ENCODE measurements at places on chromosomes 16 and 17.

DNA sequence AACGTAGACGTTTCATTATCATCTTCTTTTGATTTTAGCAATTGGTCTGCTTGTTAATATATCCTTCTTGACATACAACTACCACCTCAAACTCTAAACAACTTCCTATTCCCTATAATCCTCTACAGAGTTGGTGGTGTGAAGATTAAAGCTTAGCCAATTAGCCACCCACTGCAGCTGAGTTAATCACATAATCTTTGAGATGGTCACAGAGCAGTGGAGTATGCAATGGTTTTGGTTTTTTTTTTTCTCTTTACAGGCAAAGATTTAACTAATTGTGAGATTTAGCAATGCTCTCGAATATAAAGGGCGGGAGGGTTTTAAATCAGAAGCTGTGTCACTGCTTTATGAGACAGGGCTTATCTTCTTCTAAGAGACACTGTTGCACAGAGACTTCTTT, 37.0 kb downstream of the STX8 start:
- DNase-seq, result no peak

DNA sequence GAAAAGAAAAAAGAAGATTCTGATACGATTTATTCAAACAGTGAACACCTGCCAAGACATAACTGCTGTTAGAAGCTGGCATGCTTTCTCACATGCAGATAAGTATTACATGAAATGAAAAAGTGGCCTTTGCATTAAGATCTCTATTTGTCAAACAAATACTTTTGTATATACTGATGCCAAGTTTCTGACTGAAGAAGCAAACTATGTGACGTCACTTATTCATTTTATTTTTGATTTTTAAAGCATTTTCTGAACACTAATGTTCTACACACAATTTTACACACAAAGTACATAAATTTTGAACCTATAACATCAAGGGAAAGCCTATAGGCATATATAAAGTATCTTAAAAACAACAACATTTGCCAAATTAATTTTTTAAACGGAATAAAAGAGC, 153.8 kb downstream of the CEP112 start:
- DNase-seq, result no peak

DNA sequence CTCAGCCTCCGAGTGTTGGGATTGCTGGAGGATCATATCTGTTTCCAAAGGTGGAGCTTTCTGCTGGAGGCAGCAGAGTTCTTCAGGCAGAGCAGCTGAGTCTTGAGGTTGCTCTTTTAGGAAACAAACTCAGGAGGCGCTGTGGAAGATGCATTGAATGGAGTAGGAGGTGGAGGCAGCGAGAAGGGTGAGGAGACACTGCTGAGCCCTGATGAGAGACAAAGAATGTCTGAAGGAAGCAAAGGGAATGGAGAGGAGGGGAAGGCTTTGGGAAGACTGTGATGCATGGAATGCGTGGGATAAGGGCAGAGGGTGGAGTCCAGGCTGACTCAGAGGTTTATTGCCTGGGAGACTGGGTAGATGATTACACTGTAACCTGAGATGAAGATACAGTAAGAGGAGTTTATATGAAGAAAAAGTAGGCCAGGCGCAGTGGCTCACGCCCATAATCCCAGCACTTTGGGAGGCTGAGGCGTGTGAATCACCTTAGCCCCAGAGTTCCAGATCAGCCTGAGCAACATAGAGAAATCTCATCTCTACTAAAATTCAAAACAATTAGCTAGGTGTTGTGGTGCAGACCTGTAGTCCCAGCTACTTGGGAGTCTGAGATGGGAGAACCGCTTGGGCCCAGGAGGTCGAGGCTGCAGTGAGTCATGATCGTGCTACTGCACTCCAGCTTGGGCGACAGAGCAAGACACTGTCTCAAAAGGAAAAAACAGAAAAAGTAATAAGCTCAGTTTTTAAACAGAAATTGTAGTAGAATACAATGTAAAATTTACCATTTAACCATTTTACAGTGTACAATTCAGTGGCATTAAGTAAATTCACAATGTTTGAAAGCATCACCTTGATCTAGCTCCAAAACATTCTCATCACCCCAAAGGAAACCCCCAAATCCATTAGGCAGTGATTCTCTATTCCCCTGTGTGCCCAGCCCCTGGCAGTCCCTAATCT, 17.8 kb upstream of the TMEM219 start:
- peak; percentile 95 for DNase-seq

DNA sequence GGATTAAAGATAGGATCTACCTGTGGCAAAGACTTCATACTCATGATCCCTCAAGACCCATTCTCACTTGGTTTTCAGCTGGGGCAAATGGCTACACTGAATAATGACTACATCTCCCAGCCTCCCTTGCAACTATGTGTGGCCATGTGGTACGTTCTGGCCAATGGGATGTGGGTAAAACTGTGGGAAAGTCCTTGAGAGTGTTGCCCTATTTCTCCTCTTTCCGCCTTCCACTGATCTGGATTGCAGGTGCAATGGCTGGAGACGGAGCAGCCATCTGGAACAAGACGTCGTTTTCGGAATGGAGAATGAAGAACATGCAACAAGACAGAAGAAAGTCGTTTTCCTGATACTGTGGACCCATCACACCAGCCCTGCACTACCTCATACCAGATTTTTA, 48.5 kb downstream of the HAPSTR1 start:
- peak; percentile 45 for DNase-seq

DNA sequence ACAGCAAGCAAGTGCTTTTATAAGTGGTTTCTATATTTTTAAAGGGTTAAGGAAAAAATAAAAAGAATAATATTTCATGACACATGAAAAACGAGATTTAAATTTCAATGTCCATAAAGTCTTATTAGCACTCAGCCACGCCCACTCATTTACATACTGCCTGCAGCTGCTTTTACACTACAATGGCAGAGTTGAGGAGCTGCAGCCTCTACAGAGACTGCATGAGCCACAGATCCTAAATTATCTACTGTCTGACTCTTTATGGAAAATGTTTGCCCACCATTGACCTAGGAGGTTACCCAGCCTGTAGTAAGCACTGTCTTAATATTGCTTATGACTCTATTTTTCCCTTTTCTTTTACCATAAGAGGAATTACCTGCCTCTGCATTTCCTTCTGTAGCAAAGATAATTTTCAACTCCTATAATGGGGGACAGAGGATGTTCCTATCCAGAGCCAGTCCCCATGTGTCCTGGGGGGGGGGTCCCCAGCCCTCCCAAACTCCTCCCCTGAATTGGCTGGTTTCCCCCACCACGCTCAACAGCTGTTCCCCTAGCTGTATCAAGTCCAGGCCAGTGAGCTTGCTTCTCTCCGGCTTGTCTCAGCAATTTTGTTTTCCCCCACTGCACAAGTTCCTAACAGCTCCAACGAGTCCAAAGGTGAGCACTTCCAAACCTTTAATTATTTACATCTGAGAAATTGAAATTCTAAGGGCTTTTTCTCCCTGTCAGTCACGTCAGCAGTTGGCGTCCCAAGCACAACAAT, 139.4 kb upstream of the ERCC4 start:
- DNase-seq, result no peak

- no peak for DNase-seq
Measured at GRCh38 chr16:73010150-73010676, 37.7 kb downstream of the ZFHX3 start.

- no peak for DNase-seq
Measured at GRCh38 chr17:32873114-32873513, 3.8 kb downstream of the MYO1D start.

GRCh38 chr17:8371786-8372185, 4.7 kb downstream of the KRABD2 start:
- no peak for DNase-seq

DNA sequence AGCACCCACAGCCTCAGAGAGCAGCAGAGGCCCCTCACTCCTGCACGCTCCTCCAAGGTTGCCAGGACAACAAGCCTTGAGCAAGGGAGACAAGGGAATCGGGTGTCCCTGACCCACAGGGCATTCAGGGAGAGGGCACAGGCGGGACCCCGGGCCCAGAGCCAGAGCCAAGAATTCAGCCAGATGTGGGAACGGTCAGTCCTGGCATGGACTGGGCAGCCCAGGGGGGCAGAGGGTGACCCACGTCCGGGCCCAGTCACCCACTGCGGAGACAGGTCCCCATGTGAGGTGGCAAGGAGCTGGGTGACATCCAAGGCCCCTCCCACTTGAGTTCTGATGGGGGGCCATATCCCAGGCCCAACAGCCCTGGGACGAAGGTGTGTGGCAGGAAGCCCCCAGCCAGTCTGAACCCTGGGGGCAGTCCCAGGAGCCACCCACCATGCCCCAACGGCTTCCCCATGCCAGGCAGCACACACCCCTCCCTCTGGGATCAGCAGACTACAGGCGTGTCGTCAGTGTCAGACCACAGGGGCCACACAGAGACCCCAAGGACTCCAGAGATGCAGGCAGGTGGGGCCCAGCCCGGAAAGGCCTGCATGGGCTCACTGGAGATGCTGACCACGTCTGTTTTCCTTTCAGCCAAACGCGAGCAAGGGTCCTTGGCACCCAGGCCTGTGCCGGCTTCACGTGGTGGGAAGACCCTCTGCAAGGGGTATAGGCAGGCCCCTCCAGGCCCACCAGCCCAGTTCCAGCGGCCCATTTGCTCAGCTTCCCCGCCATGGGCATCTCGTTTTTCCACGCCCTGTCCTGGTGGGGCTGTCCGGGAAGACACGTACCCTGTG, 23.0 kb downstream of the USP6 start:
- DNase-seq, result no peak
